ENCODE measurements at places on chromosomes 5 and 9.
A peak's percentile ranks its signal among the peaks of the same experiment; 100 is the strongest.

- DNase-seq = peak; percentile 29
These were observed 219.2 kb downstream of the AGTPBP1 start for GRCh38 chr9:85522459-85523092.

GRCh38 chr5:103262422-103262871, 3.9 kb downstream of the MACIR start:
- peak; percentile 12 for DNase-seq

DNA sequence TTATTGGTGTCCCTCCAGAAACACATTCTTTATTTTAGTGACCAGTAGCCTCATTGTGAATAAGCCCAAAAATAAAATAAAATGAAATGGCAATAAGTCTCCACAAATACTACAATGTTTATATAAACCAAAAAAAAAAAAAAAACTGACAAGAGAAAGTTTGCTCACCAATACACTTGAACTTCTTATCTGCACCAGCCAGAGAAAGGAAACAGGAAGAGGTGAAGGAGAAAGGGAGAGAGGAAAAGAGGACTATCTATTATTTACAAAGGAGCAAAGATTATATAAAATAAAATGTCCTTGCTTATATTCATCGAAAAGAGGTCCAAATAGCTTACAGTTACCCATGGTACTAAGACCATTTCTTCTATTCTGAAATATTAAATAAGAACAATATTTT, 176.4 kb upstream of the CCNG1 start:
- no peak for DNase-seq

DNA sequence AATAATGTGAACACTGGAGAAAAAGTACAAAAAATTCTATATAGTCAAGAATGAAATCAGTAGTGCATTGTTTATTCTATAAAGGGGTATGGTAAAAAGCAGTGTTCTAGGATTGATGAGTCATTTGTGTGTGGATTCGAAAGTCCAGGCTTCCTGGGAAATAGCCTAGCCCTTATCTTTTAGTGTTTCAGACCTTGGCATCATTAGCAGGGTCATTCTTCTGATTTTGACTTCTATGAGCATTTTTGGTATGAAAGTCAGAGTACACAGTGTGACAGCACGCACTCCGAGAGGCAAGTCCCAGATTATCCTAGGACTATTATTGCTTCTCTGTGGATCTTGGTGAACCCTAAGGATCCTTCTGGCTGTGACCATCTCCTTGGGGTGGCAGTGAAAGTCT, 16.9 kb downstream of the PCSK5 start:
- DNase-seq = no peak

GRCh38 chr5:137214446-137215189, 284.5 kb downstream of the SPOCK1 start:
- no peak for DNase-seq

- DNase-seq = no peak
These were observed 1.8 kb upstream of the HNRNPAB start for GRCh38 chr5:178202541-178202940.

- no peak for DNase-seq
These were observed 428 bp downstream of the EFNA5 start for GRCh38 chr5:107670087-107670931.

GRCh38 chr9:103702572-103702971, 391.5 kb upstream of the SMC2 start:
- DNase-seq = no peak

DNA sequence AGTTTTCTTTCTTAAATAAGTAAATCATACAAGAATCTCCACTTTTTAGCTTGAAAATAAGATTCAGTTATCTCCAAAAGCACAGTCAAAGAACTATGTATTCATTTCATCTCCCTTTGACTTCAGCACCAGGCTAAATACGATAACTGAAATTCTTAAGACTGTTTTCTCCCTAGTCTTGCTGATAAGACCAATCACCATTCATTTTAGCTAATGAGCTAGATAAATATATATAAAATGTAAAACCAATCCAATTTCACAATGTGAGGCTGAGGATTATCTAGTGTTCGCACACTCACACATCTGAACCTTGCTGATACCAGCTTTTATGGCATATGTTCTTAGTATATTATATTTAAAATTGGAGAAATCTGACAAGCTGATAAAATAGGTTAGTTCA, 17.3 kb upstream of the ZNF622 start:
- no peak for DNase-seq

DNA sequence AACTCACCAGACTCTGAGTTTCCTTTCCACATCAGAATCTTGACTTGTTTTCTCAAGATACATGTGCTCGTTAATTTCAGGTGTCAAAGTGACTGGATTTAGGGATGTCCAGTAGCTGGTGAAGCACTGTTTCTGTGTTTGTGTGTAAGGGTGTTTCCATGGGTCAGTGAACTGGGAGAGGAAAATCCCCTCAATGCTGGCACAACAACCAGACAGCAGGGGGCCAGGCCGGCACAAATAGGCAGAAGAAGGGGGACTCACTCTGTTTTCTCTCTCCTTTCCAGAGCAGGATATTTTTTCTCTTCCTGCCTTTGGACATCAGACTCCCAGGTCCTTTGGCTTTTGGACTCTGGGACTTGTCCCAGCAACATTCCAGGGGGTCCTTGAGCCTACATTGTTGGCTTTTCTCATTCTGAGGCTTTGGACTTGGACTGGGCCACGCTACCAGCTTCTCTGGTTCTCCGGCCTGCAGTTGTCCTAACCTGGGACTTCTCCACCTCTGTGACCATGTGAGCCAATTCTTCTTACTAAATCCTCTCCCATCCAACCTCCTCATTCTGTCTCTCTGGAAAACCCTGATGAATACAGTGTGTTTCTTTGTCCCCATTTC, 144.0 kb downstream of the CAAP1 start:
- no peak for DNase-seq

- DNase-seq = no peak
These were observed 84.3 kb upstream of the SLC1A3 start for GRCh38 chr5:36521838-36522745.

DNA sequence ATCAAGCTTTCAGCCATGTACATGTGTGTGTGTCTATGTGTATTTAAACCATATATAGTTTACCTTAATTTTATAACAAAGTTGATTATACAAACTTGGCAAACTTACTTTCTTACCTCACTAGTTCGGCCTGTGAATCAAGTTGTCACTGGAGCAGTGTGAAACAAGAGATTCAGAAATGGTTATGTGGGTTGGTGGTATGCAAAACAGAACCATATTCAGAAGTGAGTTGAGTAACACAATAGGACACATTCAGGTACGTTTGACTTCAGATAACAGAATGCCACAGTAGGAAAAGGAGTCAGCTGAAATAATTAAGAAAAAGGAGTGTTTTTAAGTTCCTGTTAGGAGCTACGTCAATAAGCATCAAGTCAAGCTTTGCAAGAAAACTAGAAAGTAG, 21.5 kb downstream of the XPA start:
- DNase-seq = no peak

DNA sequence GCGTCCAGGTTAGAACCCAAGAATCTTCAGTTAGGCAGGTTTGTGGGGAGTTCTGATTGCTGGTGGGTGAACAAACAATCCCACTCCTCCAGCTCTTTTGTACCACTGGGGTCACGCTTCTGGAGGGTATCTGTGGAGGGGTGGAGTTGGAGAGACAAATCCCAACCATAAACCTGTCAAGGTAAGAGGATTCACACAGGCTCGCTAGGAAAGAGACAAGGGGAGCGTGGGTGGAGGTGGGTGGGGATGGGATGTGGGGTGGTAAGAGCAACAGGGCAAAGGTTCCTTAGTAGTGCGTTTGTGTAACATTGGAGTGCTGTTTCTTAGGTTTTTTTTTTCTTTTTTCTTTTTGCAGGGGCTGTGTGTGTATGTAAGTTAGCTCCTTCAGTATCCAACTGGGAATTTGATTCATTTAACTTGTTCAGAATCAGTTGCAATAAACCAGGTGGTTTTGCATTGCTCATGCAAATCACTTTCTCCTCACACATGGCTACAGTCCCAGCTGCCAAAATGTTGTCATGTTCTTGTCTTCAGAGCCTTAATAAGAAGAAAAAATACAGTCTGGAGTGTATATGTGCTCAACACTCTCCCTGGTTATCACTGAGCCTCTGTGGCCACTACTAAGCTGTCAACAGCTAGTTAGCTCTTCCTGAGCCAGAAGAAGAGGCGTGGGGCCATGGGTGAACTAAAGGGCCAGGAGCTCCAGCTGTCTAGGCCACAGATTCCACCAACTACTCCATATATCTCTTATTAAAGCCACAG, 164.0 kb upstream of the RAD23B start:
- no peak for DNase-seq

DNA sequence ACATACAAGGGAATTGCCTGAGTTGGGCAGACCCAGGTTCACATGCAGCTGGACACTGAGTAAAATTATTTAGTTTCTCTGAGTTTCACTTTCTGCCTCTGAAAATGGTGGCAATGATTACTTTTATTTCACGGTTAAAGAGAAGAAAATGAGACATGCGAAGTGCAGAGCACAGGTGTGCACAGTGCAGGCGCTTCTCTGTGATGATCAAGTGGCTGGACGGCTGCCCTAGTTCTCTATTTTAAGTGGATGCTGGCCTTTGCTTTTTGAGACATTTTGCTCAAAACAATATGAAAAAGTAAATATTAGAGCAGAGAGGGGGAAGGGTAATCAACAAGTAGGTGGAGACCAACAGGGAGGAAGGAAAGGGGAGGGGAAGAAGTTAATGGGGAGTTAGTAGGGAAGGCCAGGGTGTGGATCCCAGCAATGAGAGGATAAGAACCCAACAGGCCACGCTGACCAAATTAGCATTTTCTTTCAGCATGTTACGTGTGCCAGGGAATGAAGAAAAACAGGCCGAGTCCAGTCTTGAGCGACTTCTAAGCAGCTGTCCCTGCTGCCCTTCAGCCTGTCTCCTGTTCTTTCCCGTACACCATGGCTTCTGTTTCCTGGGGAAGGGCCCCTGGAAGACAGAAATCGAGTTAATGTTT, 16.1 kb downstream of the SNX18 start:
- no peak for DNase-seq

GRCh38 chr5:132364319-132364718, 5.2 kb upstream of the SLC22A5 start:
- peak; percentile 93 for DNase-seq

DNA sequence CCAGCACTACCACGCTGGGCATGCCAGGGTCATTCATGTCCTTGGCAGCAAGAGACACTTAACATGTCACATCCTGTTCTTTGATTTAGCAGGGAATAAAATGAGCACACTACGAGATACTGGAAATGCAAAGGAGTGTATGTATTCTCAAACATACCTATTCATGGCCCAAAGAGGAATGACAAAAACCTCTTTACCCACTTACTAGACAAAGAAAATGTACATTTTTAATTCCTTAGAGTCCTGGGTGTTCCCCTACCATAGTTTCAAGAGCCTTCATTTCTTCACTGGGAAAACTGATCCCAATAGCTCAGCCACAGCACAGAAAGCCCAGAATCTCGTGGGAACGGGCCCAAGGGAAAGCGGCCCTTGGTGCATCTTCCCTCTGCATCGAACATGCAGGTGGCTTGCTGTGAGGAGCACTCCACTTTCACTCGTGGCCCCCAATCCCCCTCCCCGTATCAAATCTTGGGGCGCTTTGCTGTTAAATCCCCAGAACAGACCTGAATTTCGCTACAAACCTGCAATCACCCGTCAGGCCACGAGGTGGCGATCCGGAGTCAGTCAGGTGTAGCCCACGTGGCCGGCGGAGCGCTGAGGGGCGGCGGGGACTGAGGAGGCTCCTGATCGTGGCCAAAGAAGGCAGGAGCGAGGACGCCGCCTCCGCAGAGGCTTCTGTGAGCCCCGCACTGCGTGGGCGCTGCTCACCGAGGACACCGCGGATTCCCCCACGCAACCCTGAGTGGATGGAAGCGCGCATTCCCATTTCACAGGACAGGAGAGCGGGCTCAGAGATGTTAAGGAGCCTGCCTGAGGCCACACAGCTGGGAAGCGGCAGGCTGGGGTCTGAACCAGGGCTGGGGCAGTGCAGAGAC, 91.4 kb downstream of the LMX1B start:
- no peak for DNase-seq

- peak; percentile 18 for DNase-seq
These were observed 67.4 kb upstream of the TBC1D9B start for GRCh38 chr5:179974946-179975712.

GRCh38 chr5:179438011-179438441, 92.8 kb upstream of the ADAMTS2 start:
- no peak for DNase-seq

DNA sequence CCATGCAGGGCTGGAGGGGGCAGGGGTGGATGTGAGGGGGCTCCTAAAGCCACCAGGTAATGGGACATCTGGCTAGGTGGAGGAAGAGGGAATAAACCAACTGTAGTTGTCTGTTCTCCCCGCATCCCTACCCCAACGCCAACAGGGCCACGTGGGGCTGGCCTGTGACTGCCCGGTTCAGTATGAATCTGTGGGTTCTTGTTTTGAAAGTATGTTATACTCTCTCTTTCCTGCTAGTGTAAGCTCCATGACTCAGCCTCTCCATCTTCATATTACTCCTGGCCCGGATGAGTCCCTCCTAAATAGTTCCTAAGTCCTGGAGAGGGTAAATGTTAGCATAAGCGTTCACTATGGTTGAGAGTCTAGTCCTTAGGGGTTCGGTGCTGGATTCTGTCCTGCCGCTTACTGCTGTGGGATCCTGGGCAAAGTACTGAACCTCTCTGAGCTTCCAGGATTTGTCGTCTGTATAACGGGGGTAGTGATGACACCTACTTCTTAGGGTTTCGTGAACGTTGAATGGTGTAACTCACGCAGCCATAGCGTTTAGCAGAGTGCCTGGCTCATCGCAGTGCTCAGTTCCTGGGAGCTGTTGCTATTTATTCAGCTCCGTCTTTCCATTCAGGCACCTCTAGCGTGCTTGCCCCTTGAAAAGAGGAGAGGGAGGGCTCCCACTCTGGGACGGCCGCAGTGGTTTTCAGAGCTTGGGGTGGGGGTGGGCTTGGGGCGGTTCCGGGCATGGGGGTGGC, 28.8 kb downstream of the LHX2 start:
- no peak for DNase-seq

- no peak for DNase-seq
These were observed 361.4 kb upstream of the RFX3 start for GRCh38 chr9:3887221-3887653.

- peak; percentile 84 for DNase-seq
These were observed 13.4 kb upstream of the LTC4S start for GRCh38 chr5:179780362-179780761.

DNA sequence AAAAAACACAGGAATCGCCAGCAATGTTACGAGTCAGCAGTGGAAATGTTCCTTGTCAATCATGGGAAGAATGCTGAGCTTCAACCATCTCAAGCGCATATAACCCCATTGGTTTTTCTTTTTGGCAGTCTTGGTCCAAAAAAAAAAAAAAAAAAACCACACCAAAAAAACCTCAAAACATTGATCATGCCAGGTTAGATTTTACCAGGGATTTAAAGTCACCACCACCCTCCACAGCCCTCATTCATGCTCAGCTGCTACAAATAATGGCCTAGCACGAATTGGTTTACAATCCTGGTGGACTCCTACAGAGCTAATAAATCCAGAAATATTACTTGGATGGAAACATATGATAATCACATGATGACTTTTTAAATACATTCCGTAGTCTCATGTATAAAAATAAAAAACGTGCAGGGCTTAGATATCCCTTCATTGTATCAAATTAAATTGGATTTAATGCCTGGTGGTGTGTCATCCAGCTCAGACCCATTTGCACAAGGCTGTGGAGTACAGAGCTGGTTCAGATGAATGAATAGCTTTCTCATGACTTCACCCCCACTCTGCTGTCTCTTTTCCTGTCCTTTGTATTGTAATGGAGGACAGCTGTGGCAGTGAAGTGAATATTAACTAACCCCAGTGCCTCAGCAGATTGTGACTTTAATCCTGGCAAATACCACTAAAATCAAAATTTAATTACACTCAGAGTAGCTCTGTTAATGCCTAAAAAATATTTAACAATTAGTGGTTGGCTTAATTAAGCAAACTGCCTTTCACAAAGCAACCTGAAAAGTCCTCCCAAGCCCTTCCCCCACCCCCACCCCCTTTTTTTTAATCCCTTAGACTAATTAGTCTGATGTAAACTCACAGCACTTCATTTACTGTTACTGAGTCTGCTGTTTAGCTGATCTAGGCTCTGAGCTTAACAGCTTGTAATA, 626.5 kb upstream of the ZNF608 start:
- no peak for DNase-seq
